ENCODE measurements at places on chromosomes 4 and X.

- no peak for DNase-seq
Measured at GRCh38 chr4:109078724-109079123, 223.7 kb downstream of the COL25A1 start.

GRCh38 chrX:53442322-53442631 lies 8.1 kb upstream of the HSD17B10 start:
- no peak for DNase-seq

- DNase-seq = no peak
Measured at GRCh38 chr4:82780752-82781231, 17.8 kb downstream of the SCD5 start.

- DNase-seq = no peak
Measured at GRCh38 chrX:150337536-150337935, 25.6 kb upstream of the MAMLD1 start.

DNA sequence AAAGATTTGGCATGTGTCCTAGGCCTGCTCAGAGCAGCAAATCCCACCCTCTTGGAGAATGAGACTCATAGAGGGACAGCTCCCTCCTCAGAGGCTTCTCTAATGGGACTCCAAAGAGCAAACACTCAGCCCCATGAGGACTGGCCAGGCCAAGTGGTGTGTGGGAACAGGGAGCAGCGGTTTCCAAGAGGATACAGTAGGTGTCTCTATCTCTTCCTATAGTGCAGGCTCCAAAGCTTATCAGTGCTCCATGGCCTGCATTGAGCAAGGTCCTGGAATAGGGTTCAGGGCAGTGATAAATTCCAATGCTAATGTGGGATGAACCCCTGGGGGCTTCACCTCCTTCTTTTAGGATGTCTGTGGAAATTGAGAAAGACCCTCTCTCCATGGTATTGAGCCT lies 15.7 kb upstream of the MAGEA10 start:
- no peak for DNase-seq

DNA sequence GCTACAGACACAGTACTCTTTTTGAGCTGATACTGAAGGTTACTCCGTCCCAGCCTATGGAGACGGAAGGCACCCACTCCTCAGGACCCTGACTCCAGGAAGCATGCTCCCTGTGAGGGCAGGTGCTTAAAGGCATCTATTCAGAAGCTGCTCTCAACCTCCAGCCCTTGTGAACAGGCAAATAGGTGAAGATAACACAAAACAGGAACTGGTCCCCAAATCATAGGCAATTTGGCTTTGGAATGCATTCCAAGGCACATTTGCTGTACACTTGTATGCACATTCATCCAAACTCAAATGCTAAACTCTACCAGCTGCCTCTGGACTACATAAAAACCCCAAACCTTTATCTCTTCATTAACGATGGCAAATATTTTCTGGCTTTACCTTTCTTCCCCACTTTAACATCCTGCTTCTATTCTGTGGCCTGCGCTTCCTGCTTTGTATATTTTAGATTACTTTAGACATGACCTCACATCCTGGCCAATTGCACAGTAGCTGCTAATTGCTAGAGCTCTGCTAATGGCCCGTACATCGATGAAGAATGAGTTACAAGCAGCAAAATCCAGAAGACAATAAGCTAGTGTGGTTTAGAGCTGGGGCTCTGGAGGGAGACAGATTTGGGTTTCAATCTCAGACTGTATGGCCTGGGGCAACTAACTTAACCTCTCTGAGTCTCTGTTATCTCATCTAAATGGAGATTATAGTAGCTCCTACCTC lies 3.2 kb downstream of the SEL1L3 start:
- no peak for DNase-seq

DNA sequence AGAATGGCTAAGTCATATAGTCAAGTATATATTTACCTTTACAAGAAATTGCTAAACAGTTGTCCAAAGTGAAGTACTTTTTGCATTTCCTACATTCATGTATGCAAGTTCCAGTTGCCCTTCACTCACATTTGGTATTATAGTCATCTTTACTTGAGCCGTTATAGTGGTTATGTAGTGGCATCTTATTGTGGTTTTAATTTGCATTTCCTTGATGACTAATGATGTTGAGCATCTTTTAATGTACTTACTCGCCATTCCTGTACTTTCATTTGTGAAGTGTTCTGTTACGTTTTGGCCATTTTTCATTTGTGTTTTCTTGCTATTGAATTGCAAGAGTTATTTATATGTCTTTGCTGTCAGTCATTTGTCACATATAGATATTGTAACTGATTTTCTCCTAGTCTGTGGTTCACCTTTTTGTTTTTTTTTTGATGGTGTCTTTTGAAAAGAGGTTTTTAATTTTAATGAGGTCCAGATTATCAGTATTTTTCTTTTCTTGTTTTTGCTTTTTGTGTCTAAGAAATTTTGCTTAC lies 27.6 kb downstream of the ARFIP1 start:
- DNase-seq = no peak

GRCh38 chr4:45172636-45173035 lies 446.3 kb upstream of the GNPDA2 start:
- no peak for DNase-seq

DNA sequence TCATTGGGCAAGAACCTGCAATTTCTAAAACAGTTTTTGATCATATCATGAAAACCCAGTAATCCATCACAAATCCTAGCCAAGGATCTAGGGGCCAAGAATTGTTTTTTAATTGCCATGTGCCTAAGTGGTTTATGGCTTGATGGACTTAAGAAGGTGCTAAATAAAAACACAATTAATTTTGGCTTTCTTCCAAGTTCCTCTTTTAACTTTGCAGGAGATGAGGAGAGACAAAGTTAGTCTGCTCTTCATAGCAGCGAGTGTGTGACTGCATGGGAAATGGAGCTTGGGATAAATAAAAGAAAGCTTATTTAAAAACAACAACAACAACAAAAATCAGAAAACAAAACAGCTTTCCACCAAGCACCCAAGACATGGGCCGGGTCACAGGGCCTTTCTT lies 41.4 kb downstream of the ARHGEF9 start:
- no peak for DNase-seq

GRCh38 chr4:82900066-82900410 lies 497 bp upstream of the THAP9 start:
- DNase-seq = no peak

- DNase-seq = no peak
Measured at GRCh38 chr4:158863296-158863695, 94.5 kb downstream of the FNIP2 start.

GRCh38 chr4:47876310-47876709 lies 38.1 kb downstream of the NFXL1 start:
- DNase-seq = no peak

DNA sequence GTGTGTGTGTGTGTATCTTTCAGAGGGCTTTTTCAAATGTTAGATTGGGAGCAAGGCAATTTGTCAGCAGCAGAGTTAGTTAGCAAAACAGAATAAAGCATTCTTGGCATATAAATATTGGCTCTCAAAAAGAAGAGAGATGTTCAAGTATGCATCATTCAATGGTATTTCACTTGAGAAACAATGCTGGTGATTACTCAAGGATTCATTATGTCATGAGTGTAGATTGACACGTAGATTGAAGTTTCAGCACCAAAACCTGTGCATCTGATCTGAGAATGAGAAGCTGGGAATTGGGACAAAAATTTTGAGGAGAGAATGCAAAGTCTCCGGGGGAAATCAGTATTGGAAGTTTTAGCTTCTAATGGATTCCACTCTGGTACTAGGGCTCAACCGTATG lies 241.4 kb downstream of the FRMPD4 start:
- DNase-seq = no peak

DNA sequence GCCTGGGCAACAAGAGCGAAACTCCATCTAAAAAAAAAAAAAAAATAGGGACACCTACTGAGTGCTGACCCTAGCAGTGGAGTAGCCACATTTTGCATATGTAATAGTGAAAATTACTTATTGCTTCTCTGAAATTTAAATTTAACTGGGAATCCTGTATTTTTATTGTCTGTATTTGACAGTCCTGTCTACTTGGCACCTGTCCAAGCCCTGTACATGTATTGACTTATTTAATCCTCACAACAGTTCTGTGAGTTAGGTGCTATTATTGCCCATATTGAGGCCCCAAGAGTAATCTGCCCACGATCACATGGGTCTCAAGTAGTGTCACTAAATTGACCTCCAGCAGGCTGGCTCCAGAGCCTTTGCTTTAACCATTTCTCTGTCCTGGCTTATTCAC lies 81.6 kb downstream of the WDR19 start:
- DNase-seq = no peak

DNA sequence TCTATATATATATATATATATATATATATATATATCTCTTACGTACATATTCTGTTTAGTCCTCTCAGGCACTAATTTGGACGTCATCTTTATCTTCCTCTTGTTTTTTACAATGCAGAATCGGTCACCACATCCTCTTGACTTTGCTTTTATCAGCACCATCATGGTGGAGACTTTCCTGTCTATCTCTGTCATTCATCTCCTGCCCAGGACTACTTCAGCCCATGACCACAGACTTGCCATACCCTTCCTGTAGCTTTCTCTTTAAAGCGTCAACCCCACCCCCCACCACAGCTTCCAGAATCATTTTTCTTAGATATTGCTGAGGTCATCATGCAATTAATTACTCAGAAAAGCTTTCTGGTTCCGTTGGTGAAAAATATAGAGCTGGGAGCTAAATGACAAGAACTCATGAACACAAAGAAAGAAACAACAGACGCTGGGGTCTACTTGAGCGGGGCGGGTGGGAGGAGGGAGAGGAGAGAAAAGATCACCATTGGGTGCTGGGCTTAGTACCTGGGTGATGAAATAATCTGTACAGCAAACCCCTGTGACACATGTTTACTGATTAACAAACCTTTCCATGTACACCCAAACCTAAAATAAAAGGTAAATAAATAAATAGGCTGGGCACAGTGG lies 30.5 kb upstream of the PRKX start:
- no peak for DNase-seq

DNA sequence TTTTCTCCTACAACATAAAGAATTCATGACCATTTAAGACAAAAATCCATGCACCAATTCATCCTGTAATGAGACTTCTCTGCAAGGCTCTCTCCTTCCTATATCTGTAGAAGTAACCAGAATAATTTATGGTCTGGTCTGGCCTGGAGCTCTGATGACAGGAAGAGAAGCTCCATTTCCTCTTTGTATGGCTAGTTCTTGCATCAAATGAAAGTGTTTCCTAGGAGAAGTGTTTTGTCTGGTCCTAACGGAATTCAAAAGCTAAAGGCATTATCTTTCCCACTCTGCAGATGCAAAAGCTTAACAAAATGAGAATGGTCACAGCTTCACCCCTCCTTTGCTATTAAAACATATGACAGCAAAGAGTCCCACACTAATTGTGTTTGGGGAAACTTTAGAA lies 55.1 kb downstream of the SPATA18 start:
- DNase-seq = no peak

- DNase-seq = no peak
Measured at GRCh38 chr4:5933116-5933515, 40.2 kb upstream of the CRMP1 start.

- no peak for DNase-seq
Measured at GRCh38 chr4:83128240-83128929, 13.9 kb upstream of the PLAC8 start.

Data from stimulated activated CD4-positive, alpha-beta T cell treated with anti-CD3 and anti-CD28 coated beads, Interleukin-12 subunit alpha, Interleukin-12 subunit beta, amount 100 ng/mL, for 4 hours (primary cell).